ENCODE measurements at places on chromosomes 11 and 22. TPM values are rescaled to one million over a fixed set of nuclear protein-coding genes. Genes with fewer than 3 reads are reported as not detected.

SYT13 gene
- polyA plus RNA-seq = 16.4 TPM

CHRNA10 gene
- 0.39 TPM for polyA plus RNA-seq

RAC2 gene
- 4.5 TPM for polyA plus RNA-seq

OR52E1 gene
- not detected for polyA plus RNA-seq

OR8K1 gene
- polyA plus RNA-seq = not detected

MUC2 gene
- not detected for polyA plus RNA-seq

GRCh38 chr11:88313441-88313840, 24.1 kb downstream of the CTSC start:
- no peak overlapping the region for H3K27ac ChIP-seq
- no peak overlapping the region for H3K4me3 ChIP-seq
- no peak for DNase-seq
- H3K4me1 ChIP-seq = peaks cover 21% of the 10 kb centered on the region
- no peaks in the 10 kb centered on the region for H3K27me3 ChIP-seq
- H3K36me3 ChIP-seq = no peaks in the 10 kb centered on the region

DNA sequence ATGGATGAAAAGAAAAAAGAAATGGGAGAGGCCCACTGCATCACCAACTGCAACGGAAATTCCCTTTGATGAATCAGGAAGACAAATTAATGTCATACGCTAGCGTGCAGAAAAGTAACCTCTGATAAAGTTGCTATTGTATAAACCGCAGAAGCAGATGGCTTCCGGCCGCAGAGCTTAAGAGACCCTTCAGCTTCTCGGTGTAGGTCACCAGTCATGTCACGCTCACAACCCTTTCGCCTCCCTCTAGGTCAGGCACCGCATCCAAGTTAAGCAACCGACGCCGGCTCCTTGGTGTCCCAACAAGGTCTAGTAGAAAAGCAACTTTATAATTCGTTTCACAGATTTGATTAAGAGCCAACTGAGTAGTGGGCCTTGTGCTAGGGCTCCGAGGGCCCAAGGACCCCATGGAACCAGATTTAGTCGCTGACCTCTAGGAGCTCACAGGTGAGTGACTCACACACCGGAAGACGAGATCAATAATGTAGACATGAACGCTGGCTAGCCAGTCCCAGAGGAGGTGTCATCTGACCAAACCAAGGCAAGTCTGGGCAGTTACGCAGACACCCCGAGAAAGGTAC, 1.2 kb upstream of the ZFP91 start:
- no peaks in the 10 kb centered on the region for H3K27me3 ChIP-seq
- H3K4me3 ChIP-seq = peak overlapping the region; percentile 98
- DNase-seq = no peak

DNA sequence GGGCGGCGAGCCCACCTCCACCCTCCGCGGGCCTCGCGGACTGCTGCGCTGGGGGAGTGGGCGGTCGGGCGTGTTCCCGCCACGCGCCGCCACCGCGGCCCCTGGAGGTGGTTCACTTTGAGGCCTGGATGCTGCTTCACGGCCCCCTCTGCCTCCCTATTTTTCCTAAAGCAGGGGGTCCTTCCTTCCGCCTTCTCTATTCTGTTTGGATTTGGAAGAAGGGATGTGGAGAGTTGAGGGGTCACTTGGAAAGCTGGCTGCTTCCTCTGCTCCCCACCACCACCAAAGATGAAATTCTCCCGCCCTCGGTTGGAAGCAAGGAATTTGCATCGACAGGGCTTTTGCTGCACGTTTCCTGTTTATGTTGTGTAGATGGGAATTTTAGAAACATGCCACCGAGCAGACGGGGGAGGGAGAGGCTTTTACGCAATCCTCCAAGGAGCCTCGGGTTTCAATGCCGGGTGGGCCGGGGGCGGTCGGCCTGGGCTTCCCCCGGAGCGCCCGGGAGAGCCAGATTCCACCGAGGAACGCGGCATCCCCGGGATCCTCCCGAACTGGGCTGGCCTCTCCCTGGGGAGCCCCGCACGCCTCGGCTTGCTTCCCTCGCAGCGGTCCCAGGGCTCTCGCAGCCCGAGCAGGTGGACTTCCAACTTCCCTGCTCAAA, 403 bp upstream of the SBF2 start:
- peak overlapping the region; percentile 98 for H3K27ac ChIP-seq
- H3K36me3 ChIP-seq = no peaks in the 10 kb centered on the region
- DNase-seq = peak; percentile 93
- no peaks in the 10 kb centered on the region for H3K4me1 ChIP-seq
- no peaks in the 10 kb centered on the region for H3K27me3 ChIP-seq
- H3K4me3 ChIP-seq = peak overlapping the region; percentile 83

GRCh38 chr11:112877581-112877980, 83.6 kb upstream of the NCAM1 start:
- H3K27ac ChIP-seq = no peak overlapping the region
- H3K36me3 ChIP-seq = no peaks in the 10 kb centered on the region
- peaks cover 4% of the 10 kb centered on the region for H3K4me1 ChIP-seq
- no peak overlapping the region for H3K4me3 ChIP-seq
- no peaks in the 10 kb centered on the region for H3K27me3 ChIP-seq
- peak; percentile 29 for DNase-seq
